Activated T-cell treated with anti-CD3 and anti-CD28 coated beads, Interleukin-2, amount 50 U/mL, for 4 hours (primary cell): ENCODE measurements at places on chromosomes 1 and 21. TPM values are rescaled to one million over a fixed set of nuclear protein-coding genes. Genes with fewer than 3 reads are reported as not detected.

RPE65 gene
- total RNA-seq: not detected

OXCT2 gene
- 3.9 TPM for total RNA-seq

PIGC gene
- 17.8 TPM for total RNA-seq

TOMM20 gene
- total RNA-seq: 172 TPM

TNFRSF9 gene
- total RNA-seq: 113 TPM

OR2L3 gene
- not detected for total RNA-seq

LGR6 gene
- 0.21 TPM for total RNA-seq

LRRIQ3 gene
- 0.56 TPM for total RNA-seq

GGPS1 gene
- 21.5 TPM for total RNA-seq

CEP350 gene
- 28.1 TPM for total RNA-seq

NGF gene
- not detected for total RNA-seq

LRRC7 gene
- total RNA-seq: not detected

ADAMTS5 gene
- total RNA-seq: not detected

WNT2B gene
- total RNA-seq: 0.24 TPM

FAM229A gene
- total RNA-seq: 3.5 TPM

TFF2 gene
- total RNA-seq: not detected

TNFSF4 gene
- 0.33 TPM for total RNA-seq

PLA2G4A gene
- 0.35 TPM for total RNA-seq

DCST1 gene
- total RNA-seq: not detected

ADCY10 gene
- not detected for total RNA-seq

FMO4 gene
- total RNA-seq: 0.83 TPM

CHIA gene
- total RNA-seq: not detected

OR2M7 gene
- total RNA-seq: not detected

SEMA4A gene
- total RNA-seq: 37.1 TPM

GPR52 gene
- total RNA-seq: 0.61 TPM

PPIH gene
- 122 TPM for total RNA-seq

COL9A2 gene
- total RNA-seq: 1.2 TPM

SLC26A9 gene
- total RNA-seq: not detected

DHX9 gene
- 375 TPM for total RNA-seq

NEK2 gene
- total RNA-seq: 2.0 TPM

LRRC38 gene
- total RNA-seq: not detected

MXRA8 gene
- 0.47 TPM for total RNA-seq

FABP3 gene
- not detected for total RNA-seq

FAM177B gene
- not detected for total RNA-seq

MCOLN3 gene
- 0.19 TPM for total RNA-seq

S100A1 gene
- not detected for total RNA-seq

PRDX1 gene
- 896 TPM for total RNA-seq

GIPC2 gene
- total RNA-seq: not detected

PGLYRP3 gene
- total RNA-seq: not detected

KRTAP12-2 gene
- not detected for total RNA-seq

TEDDM1 gene
- not detected for total RNA-seq

S100A12 gene
- total RNA-seq: not detected

RAD54L gene
- total RNA-seq: 28.6 TPM

F13B gene
- total RNA-seq: not detected

SH3D21 gene
- 5.6 TPM for total RNA-seq

FCN3 gene
- not detected for total RNA-seq

PLCH2 gene
- 1.3 TPM for total RNA-seq

GRIK3 gene
- not detected for total RNA-seq

TMEM240 gene
- not detected for total RNA-seq

MRAP gene
- total RNA-seq: not detected

KRTAP20-4 gene
- total RNA-seq: not detected

SPRR1B gene
- total RNA-seq: not detected

VTCN1 gene
- not detected for total RNA-seq

AMIGO1 gene
- total RNA-seq: 2.9 TPM

SLC44A3 gene
- total RNA-seq: not detected

BNIPL gene
- total RNA-seq: 0.53 TPM

OR10Z1 gene
- not detected for total RNA-seq
